Stimulated activated CD4-positive, alpha-beta T cell treated with anti-CD3 and anti-CD28 coated beads, Interleukin-1b, Interleukin-23, amount 100 ng/mL, for 1 hour (primary cell): ENCODE measurements at places on chromosomes 1 and 21.

DNA sequence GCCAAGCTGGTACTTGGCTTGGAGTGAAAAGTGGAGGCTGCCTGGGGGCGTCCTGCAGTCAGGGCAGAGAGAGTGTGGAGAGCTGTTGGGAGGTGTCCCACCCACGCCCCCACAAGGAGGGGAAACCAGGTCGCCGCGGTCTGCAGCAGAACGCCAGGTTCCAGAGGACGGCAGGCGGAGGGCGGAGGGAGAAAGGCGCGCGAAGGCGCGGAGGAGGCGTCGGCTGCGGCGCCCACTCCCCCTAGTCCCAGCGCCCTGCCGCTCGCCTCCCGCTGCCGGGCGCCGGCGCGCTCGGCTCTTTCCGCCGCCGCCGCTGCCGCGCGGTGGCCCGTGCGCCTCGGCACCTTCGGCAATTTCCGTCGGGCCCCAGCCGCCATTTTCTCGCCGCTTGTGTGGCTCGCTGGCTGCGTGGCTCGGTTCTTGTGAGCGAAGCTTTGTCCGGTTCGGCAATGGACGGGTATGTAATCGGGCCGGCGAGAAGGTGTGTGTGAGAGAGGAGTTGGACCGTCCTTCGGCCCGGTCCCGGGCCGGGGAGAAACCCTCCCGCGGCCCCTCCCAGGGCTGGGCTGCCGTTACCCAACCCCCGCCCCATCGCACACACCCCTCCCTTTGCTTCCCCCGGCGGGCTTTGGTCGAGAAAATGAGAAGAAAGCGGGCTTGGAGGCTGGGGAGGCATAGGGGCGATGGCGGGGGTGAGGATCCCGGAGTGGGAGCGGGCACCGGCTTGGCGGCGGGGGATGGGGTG is at the start of gene PTBP2:
Gene PTBP2, plus strand, starts transcription at position 369 of the 745 bp plus-strand sequence. Its CDS starts 81 bp downstream, at position 450.
- DNase-seq: peak; percentile 32

DNA sequence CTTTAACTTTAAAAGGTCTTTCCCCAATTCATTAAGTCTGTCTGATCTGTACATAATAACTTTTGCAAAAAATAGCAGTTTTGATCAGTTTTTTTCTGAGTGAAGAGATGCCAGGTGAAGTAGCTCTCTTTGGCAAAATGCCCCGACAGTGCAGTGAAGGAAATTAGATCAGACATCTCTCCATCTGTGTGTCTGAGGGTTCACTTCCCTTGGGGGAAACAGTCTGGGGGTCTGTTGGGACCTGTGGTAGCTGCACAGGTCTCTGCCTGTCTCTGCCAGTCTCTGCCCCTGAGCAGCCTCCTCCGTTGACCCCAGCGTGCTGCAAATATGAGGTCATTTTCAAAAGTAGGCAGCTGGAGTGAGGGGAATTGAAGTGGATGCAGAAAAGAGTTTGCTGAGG is 54.5 kb downstream of the TBCE start:
- no peak for DNase-seq

- no peak for DNase-seq
These were observed 55.6 kb downstream of the PEX14 start for GRCh38 chr1:10530281-10530740.

DNA sequence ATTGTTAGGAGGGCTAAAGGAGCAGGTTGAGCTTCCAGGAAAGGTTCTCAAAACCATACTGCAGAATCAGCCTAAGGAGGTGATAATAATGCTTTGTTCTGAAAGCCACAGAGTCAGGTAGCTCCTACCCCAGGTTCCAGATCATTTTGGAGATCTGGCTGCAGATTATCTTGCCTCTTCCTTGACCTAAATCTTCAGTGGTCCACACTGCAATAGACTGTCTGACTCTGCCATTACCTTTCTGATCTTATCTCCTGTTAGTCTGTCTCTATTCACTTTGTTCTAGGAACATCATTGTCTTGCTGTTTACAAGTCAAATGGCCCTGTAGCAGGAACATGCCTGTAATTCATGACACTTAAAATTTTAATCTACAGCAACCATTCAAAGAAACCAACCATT is 73.0 kb downstream of the HS2ST1 start:
- no peak for DNase-seq

DNA sequence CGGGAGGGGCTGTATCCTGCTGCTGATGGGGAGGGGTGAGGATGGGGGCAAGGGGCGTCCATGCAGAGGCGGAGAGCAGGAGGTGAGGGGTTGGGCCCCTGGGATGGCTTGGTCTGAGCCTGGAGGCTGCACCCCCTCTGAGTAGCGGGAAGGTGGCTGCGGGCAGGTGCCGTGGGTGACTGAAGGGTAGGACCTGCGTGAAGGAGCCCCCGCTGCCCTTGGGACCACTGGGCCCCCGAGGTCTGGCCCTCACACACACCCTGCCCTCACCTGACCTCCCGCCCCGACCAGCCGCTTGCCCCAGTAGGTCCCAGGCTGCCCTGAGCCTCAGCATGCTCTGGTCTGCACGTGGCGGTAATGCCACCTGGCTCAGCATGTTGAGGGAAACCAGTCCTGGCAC is 12.8 kb upstream of the SKI start:
- DNase-seq: no peak

GRCh38 chr1:190975827-190976226 is 498.2 kb upstream of the BRINP3 start:
- no peak for DNase-seq

GRCh38 chr1:216841165-216841564 is 117.9 kb upstream of the ESRRG start:
- DNase-seq: no peak

- DNase-seq: no peak
These were observed 118.7 kb downstream of the SLC5A9 start for GRCh38 chr1:48341221-48341620.

DNA sequence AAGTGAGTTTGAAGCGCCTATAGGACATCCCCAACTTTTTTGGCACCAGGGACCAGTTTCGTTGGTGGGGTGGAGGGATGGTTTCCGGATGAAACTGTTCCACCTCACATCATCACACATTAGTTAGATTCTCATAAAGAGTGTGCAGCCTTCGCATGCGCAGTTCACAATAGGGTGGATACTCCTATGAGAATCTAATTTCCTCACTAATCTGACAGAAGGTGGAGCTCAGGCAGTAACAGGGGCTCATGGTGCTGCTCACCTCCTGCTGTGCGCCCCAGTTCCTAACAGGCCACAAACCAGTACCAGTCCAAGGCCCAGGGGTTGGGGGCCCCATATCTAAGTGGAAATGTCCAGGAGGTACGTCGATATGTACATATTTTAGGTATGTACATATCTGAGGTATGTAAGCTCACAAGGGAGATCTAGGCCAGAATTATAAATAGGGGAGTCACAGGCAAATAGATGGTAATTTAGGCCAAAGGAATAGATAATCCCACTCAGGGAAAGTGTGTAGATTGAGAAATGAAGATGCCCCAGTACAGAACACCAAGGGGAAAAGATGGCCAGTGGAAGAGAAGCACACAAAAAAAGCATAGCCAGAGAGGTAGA is 27.5 kb upstream of the RASAL2 start:
- DNase-seq: no peak

DNA sequence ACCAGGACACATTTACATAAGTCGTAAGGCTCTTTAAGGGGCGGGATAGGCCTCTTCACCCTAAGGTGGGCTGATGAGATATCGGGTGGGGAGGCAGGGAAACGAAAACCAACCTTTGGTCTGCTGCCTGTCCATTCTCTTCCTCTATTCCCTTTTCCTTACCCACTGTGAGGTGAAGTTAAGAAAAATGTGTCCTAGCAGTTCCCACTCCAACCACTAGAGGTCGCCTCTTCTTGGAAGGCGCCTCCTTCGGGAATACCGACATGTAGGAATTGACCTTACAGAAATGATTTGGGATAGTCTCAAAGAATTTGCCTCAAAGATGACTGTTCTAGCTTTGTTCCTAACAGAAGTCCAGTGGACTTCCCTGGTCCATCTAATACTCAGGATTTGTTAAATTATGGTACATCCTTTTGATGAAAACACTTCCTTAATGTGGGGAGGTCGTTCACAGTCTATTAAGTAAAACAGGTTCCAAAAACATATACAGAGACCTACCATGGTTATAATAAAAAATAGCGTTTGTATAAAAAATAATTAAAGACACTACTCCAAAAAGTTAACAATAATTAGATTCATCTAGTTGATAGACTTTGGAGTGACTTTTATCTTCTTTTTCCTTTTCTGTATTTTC is 14.1 kb downstream of the AZIN2 start:
- DNase-seq: peak; percentile 22

DNA sequence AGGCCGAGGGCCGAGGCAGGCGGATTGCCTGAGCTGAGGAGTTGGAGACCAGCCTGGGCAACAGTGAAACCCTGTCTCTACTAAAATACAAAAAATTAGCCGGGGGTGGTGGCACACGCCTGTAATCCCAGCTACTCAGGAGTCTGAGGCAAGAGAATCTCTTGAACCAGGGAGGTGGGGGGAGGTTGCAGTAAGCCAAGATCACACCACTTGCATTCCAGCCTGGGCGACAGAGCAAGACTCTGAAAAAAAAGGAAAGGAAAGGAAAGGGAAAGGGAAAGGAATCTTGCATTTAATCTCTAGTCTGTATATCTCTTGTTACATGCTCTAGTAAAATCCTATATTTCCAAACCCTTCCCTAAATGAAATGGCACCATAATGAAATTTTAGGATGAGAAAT is 328.3 kb upstream of the ADGRL2 start:
- DNase-seq: no peak

GRCh38 chr1:31805318-31805717 is 10.5 kb downstream of the SPOCD1 start:
- DNase-seq: no peak

DNA sequence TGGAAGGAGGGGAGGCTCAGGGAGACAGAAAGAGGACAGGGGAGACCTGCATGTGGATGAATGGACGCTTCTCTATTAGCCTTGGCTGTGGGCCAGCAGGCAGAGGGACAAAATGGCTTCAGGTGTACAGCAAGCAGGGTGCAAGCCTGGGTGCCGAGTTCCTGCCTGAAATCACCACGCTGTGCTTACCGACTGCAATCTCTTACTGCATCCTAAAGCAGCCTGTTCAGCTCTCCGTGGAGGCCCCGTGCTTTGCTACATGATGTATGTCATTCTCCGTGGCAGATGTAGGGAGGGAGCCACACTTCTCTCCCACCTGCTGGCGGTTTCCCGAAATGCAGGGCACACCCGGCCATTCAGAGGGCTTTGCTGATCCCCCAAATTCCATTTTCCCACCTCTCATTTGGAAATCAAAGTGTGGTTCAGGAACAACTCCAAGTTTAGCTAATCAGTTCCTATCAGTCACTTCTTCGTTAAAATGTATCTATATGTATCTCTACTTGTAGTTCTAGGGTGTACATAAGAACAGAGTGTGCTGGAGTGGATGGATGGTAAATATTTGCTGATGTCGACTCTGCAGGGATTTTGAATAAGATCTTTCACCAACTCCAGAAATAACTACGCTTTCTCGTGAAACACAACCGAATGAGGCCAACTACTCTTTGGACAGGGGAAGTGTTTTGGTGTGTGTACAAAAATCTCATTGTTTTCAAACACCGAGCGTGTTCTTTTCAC is 122.3 kb upstream of the BACE2 start:
- DNase-seq: no peak

DNA sequence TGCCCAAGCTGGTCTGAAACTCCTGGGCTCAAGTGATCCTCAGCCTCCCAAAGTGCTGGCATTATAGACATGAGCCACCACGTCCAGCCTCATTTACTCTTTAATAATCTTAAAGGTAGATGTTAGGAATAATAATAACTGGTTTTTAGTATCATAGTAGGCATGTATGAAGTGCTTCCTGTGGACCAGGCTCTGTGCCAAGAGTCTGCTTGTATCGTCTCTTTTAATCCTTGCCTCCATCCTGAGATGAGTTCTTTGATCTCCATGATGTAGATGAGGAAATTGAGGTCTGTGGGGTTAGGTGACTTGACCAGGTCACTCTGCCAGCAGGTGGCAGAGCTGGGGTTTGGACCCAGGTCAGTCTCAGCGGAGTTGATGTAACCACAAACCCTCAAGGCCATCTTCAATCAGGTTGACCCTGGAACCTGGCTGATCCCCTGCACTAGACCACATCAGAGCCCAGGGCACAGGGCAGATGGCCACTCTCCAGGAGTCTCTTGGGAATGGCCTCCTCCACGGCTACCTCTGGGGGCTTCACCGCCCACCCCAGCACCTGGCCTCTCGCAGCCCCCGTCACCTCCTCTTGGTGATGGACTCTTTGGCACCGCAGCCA is 11.3 kb downstream of the EFHD2 start:
- DNase-seq: no peak

- DNase-seq: no peak
These were observed 10.4 kb downstream of the IBA57 start for GRCh38 chr1:228176024-228176395.

GRCh38 chr1:64378826-64379225 is 91.1 kb upstream of the CACHD1 start:
- no peak for DNase-seq

DNA sequence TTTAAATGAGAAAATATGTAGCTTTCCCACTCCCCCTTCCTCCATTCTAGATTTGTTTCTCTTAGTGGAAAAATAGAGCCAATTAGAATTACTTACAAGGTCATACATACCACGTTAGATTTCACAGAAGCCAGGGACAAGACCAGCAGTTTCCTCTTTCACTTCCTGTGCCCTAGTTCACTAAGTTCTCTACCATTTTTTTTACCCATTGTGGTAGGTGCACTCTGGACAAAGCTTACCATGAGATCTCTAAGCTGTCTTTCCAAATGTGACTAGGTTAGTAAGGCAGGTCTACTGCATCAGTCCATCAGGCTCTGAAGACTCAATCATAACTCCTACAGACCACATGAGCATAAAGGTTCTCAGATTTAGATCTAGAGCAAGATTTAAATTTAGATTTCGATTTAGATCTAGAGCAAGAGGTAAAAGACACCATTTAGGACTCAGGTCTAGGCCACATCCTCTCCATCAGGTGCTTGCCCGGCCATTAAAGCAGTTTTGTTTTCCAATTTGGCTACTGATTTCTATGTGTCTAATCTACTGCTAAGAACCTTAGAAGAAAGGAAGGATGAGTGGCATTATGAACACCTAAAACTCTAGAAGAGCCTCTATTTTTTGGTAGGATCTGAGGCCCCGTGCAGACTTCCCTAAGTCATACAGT is 235.3 kb downstream of the FAF1 start:
- DNase-seq: no peak

GRCh38 chr1:172600615-172601014 is 58.3 kb upstream of the FASLG start:
- no peak for DNase-seq

DNA sequence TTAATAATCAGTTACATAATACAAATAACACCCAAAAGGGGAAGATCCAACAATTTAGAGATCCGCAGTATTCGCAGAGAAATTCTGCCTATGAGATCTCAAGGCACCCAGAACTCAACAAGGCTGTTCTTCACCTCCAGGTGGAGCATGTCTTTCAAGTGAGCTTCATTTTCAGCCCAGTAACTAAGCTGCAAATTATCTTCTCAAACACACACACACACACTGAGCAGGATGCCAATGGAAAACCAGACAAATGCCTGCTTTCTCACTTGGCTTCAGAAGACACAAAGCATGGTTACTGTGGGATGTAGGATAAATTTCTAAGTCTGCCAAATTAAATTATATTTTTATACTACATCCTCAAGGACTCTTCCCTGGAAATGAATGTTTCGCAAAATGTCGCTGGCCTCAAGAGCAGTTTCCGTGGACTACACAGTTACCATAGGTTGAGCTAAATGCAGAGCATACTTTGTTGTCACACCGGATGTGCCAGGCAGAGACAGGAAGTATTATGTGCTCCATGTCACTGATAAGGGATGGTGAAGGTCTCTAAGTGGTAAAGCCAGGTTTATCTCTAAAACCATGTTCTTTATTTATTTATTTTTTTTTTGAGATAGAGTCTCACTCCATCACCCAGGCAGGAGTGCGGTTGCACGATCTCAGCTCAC is 30.3 kb downstream of the UBR4 start:
- no peak for DNase-seq
